ENCODE measurements at places on chromosomes 1 and 21.

DNA sequence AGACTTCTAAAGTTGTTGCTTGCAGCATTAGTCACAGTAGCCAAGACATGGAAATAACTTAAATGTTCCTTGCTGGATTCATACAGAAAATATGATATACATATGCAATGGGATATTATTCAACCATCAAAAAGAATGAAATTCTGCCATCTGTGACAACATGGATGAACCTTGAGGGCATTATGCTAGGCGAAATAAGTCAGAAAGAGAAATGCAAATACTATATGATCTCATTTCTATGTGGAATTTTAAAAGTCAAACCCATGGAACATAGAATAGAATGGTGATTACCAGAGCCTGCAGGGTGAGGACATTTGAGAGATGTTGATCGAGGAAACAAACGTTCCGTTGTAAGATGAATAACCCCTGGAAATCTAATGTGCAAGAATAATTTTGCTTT, 43.0 kb downstream of the CRB1 start:
- DNase-seq: no peak

DNA sequence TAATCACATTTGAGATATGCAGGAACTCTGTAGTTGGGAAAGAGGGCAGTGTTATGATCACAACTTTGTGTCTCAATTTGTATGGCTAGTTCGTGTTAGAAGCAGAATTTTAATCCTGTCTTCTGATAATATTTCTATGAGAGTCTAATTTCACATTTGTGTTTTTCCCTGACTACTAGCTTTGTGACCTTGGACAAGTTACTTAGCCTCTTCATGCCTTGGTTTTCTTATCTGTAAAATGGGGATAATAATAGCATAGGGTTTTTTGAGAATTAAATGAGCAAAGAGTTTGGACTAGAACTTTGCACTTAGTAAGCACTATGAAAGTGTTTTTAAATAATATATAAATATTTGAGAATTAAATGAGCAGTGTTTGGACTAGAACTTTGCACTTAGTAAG, 24.9 kb upstream of the SCAF4 start:
- DNase-seq: no peak

- DNase-seq: no peak
Observed at GRCh38 chr1:171805395-171806115, 24.1 kb downstream of the METTL13 start.

- no peak for DNase-seq
Observed at GRCh38 chr1:36583980-36584782, 101.5 kb upstream of the CSF3R start.

GRCh38 chr1:30191154-30191702, 532.2 kb downstream of the MATN1 start:
- peak; percentile 35 for DNase-seq

GRCh38 chr1:97726386-97726785, 194.4 kb downstream of the DPYD start:
- no peak for DNase-seq
